Urinary bladder (tissue), 4 donors: ENCODE measurements at places on chromosomes 1 and 21. TPM values are rescaled to one million over a fixed set of nuclear protein-coding genes. Genes with fewer than 3 reads are reported as not detected.

Gene NOS1AP
- polyA plus RNA-seq, result 0.92 TPM

Gene STRIP1
- polyA plus RNA-seq, result 26.5 TPM

Gene MRPS21
- polyA plus RNA-seq, result 68.5 TPM

Gene JAM2
- polyA plus RNA-seq, result 25.3 TPM

Gene CD34
- 83.2 TPM for polyA plus RNA-seq

Gene LAX1
- polyA plus RNA-seq, result 0.51 TPM

Gene NLRP3
- 2.8 TPM for polyA plus RNA-seq

Gene CELA2B
- polyA plus RNA-seq, result not detected

Gene FCRL3
- 0.04 TPM for polyA plus RNA-seq

Gene LRRC3
- polyA plus RNA-seq, result 4.1 TPM

Gene LAMTOR2
- 91.1 TPM for polyA plus RNA-seq

Gene CFAP74
- polyA plus RNA-seq, result 0.23 TPM

Gene SNAPIN
- 55.9 TPM for polyA plus RNA-seq

Gene HSD3B1
- polyA plus RNA-seq, result not detected

Gene DMRTA2
- not detected for polyA plus RNA-seq

Gene TSSK3
- 0.73 TPM for polyA plus RNA-seq
